Neuronal stem cell (in vitro differentiated cells): ENCODE measurements at places on chromosomes 7 and 10.

DNA sequence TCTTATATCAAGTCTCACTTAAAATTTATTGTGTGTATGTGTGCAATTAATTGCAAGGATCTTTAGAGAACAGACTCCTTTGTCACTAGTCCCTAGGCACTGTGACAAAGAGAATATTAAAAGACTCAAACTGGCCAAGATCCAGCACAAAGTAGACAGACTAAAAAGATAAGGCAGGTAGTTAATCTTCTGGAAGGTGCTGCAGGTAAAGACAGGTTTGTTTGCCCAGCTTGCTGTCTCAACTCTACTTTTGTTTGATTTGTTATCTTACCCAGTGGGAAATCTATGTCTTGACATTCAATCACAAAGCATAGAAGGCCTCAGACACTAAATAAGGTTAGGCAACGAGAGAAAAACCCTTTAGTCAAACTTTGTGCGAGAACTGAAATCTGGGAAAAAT, 807.9 kb upstream of the LRRN3 start:
- no peak for DNase-seq
- H3K27me3 ChIP-seq = no peaks in the 10 kb centered on the region
- H3K4me3 ChIP-seq = no peak overlapping the region
- no peak overlapping the region for H3K27ac ChIP-seq
- H3K4me1 ChIP-seq = no peaks in the 10 kb centered on the region
- H3K36me3 ChIP-seq = no peaks in the 10 kb centered on the region

DNA sequence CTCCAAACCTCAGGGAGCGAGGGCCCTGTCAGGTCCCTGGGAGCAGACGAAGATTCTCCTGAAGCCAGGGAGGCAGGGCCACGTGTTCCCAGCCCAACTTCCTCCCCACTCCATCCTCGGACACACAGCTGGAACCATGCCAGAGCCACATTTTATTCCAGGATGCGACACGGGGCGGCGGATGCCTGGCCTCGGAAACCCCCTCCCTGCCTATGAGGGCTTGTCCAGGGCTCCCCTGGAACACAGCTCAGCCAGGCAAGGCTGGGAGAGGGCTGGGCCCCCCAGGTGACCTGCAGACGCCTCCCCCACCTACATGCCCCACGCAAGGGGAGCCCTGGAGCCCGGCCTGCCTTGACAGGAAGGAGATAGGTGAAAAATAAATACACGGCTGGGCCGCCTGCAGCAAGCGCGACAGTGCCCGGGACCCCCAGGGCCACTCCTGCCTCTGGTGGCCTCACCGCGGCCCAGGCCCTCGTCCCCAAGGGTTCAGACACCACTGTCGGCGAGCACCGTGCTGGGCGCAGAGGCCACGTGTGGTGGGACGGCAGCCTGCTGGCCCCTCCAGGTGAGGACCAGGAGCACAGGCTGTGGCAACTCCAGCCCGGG, 21.5 kb downstream of the GET4 start:
- H3K4me3 ChIP-seq = no peak overlapping the region
- DNase-seq = no peak
- H3K27ac ChIP-seq = no peak overlapping the region
- no peaks in the 10 kb centered on the region for H3K27me3 ChIP-seq

GRCh38 chr10:33897291-33897752, 562.9 kb upstream of the NRP1 start:
- H3K4me3 ChIP-seq = no peak overlapping the region
- no peaks in the 10 kb centered on the region for H3K4me1 ChIP-seq
- H3K36me3 ChIP-seq = no peaks in the 10 kb centered on the region
- no peaks in the 10 kb centered on the region for H3K27me3 ChIP-seq
- H3K27ac ChIP-seq = no peak overlapping the region
- DNase-seq = no peak

- peaks cover 7% of the 10 kb centered on the region for H3K27me3 ChIP-seq
- peaks cover 2% of the 10 kb centered on the region for H3K4me1 ChIP-seq
- no peak for DNase-seq
- H3K4me3 ChIP-seq = no peak within 1 kb of the TSS
- no peak within 1 kb of the TSS for H3K27ac ChIP-seq
Measured at GRCh38 chr10:84173501-84173929, at the start of gene GPR15LG. TSS of gene GPR15LG (plus strand) at chr10:84173801. CDS start at chr10:84173852, 51 bp downstream.
